ENCODE measurements at places on chromosomes 12 and 14.

- no peak for DNase-seq
Measured at GRCh38 chr12:131592972-131593371, 117.9 kb upstream of the SFSWAP start.

DNA sequence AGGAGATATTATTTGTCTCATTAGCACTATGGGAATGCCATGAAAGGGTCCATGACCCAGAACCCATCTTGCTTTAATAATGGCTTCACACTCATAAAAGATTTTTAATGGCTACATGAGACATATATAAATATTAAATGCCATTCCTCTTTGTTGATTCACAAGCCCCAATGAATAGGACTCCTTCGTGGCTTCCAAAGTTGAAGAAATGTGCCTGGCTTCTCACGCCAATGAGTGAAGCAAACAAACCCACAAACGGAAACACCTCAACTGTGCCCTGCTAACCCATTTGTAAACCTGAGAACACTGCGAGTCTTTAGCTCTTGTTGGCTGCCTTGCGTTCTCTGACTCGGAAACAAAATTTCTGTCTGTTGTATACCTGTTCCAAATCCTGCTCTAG lies 381.7 kb upstream of the DDHD1 start:
- no peak for DNase-seq

DNA sequence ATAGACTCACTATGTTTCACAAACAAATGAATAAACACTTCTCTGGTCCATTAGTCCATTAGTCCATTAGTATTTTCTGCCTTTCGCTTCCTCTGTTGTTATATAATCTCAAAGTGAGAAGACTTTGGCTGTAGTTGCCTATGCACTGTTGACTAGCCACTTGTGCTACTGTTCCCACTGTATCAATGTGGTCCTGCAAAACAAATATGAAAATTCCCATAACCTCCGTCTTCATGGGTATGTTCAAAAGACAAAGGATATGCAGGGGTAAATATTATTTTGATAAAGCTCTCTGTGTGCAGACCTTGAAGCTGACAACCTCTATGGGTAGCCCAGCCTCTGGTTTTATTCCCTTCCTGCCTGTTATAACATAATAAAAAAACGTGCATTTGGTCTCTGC lies 77.8 kb downstream of the DIO2 start:
- DNase-seq: no peak

GRCh38 chr12:103964805-103965204 lies 867 bp upstream of the TDG start:
- DNase-seq: peak; percentile 6

- no peak for DNase-seq
Measured at GRCh38 chr12:84924981-84925380, 12.4 kb upstream of the SLC6A15 start.

GRCh38 chr14:101632520-101632919 lies 71.2 kb downstream of the DIO3 start:
- DNase-seq: no peak

GRCh38 chr12:2835691-2836403 lies 1.0 kb upstream of the NRIP2 start:
- DNase-seq: no peak

DNA sequence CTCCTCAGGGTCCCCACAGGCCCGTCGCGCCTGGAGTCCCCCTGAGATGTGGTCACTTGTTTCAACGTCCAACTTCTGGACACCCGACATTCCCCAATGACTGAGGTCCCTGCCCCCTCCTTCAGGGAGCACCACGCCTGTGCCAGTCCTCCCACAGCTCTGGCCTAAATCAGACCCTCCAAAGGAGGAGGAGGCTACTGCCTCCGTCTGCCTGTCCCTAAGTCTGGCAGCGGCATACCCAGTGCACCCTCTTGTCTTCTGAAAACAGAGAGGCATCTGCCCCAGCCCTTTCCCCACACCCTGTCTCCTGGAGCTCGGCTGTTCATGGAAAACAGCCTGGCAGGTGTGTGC lies 46.2 kb downstream of the TESC start:
- DNase-seq: no peak

- no peak for DNase-seq
Measured at GRCh38 chr14:64612021-64612380, 62.2 kb downstream of the PPP1R36 start.

DNA sequence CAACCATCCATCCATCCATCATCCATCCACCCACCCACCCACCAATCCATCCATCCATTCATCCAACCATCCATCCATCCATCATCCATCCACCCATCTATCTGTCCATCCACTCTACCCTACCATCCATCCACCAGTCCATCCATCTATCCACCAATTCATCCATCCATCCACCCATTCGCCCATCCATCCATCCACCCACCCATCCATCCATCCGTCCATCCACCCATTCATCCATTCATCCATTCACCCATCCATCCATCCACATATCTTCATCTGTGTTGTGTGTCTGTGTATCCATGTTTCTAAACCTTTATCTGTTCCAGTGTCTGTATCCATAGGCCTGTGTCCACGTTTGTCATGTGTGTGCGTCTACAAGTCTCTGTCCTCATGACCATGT lies 9.9 kb downstream of the HNF1A start:
- DNase-seq: no peak

- DNase-seq: peak; percentile 73
Measured at GRCh38 chr14:89625244-89625713, 208.2 kb upstream of the FOXN3 start.

DNA sequence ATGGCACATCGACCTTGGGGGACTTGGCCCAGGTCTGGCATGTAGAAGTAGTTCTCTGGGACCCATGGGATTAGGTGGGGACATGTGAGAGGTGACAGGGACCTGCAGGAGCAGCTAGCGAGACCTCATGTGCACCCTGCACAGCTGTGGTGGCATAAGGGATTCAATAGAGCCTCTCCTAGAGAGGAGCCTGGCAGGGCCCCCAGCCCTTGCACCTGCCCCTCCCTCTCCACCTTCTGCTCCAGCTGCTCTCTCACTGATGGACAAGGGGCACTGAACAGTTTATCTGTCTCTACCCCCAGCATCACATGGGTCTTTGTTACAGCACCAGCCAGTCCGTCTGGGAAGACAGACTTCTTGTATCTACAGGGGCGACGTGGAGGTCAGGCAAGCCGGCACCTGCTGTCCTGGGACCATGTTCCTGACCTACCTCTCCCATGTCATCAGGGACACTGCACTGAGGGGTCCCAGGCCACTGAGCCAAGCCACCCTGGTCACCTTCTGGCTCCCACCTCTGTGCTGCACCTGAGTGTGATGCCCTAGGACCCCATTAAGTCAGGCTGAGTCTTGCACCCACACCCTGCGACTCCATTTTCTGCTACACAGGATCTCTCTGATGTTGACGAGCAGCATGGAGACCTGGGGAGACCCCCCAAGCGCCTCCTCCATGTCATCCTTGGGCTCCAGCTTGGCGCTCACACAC lies 32.6 kb downstream of the DDX11 start:
- DNase-seq: no peak

DNA sequence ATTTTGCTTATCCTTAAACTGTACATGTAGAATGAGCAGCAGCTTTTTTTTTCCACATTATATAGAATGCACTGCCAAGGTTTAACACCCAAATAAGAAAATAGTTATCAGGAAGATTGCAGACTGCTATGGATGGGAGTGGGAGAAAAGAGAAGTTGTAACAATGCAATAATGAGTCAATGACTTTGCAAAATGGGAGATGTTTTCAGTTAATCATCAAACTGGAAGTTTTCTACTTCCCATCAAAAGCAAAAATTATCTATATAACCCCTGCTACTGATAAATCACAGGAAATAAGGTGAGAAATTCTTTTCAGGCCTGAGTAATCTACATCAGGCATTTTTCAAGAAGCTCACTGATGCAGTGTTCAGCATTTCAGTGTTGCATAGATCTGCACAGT lies 309.1 kb downstream of the GXYLT1 start:
- no peak for DNase-seq

DNA sequence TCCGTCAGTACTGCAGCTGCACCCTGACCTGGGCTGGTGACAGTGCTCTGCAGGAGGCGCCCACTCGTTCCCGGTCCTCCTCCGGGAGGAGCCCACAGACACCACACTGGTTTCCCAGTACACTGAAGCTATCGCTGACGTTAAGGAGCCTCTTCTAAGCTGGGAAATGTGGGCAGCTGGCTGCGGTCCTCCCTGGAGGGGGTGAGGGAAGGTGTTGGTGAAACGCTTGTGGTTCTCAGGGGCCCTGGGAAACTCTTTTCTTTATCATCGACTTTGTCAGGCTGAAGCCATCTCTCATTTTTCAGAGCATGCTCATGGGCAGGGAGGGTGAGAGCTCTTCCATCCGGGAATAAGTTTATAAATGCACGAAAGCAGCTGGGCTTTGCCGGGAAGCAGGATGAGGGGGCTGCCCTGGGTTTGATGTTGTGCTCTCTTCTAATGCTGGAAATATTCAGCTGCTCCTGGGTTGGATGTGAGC lies 176.0 kb downstream of the CHST11 start:
- no peak for DNase-seq

DNA sequence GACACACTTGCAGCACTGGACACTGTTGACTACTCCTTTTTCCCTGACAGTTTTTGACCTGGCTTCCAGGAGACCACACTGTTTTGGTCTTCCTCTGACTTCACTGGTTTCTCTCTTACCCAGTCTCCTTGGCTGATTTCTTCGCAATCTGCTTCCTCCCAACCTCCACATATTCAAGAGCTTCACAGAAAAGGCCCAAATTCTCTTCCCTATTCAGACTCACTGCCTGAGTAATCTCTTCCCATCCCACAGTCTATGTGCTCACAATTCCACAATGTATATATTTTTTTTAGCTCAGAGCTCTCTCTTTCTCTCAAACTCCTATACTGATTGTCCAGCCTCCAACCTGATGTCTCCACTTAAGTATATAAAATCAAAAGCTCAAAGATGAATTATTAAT lies 115.4 kb downstream of the SINHCAF start:
- no peak for DNase-seq

DNA sequence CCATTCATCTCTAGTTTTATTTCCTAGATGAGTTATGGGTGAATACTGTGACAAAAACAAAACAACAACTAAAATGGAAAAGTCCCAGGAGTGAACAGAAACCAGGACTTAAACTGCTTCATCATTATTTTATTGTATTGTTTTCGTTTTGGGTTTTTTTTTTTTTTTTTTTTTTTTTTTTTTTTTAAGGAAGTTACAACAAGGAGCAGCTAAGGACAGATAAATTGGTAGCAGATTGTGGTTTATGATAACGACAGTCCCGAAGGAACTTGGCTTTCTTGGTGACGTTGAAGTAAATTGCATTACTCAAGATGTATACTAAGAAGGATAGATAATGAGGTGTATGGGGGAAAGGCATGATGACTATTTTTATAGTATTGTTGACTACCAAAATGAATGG lies 866.3 kb downstream of the NRXN3 start:
- DNase-seq: no peak

- DNase-seq: no peak
Measured at GRCh38 chr12:59500915-59501314, 94.9 kb upstream of the SLC16A7 start.

DNA sequence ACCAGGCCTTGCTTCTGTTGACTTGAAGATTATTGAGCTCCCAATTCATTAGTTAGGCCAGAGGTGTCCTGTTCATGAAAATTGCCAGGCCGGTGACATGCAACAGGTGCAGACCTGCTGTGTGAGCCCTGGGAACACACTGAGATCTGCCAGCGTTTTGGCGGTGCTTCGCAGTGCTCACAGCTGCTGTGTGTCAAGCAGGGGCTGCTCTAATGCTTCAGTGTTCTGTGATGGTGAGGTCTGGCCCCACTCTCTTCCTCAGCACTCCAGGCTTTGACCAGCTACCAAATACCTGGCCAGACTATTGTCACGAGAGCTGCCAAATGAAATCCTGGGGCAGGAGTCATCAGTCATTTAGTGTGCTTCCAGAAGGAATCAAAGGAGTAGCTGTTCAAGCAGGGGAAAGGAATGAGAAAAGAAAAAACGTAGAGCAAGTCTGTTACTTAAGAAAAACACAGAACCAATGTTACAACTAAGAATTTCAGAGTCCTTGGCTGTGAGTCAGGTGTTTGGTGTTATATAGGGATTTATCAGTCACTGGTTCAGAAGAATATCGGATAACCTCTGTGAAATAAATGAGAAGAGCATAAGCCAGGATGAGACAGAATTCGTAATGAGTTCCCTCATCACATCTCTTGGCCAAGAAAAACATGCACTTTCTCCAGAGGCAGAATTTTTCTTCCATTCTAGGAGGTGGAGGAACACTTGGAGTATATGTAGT lies 150.8 kb downstream of the FBXL14 start:
- DNase-seq: peak; percentile 48

- no peak for DNase-seq
Measured at GRCh38 chr14:59374048-59374447, 91.1 kb downstream of the GPR135 start.

DNA sequence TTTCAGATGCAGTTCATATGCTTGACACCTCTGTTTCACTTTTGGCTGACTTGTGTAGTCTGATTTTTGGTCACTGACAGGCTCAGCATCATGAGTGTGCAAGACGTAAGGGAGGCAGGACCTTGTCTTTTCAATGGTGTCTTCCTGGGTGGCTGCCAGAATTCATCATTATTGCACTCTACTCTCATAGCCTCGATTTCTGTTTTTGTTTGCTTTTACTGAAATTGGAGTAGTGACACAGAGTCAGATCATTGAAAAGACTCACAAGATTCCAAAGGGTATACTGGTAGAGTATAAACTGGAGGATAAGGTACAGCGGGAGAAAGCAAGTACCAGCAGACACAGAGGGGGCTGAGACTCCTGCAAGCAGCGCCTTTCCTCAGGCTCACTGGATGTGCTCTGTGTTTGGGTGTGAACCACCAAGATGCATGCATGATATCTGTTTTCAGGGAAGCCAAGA lies 126.3 kb upstream of the FGD4 start:
- DNase-seq: no peak

DNA sequence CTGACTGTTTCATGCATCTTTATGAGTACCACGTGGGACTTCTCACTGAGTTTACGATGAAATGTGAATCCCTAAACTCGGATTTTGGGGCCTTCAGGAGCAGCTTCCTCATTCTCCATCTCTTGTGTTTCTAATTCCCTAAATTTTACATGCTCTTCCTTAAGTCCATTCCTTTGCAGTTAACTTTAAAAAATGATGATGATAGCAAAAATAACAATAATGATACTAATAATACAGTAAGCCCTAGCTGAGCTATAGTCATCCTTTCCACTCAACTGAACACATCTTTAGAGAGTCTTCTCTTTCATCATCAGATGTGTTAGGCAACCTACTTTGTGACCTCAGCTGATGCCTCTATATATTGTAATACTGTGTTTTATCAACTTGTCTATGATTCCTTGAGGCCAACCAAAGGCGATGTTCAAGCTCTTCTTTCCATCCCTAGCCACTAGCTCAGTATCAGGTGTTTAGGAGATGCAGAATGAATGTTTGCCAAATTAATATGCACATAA lies 1196.4 kb downstream of the VRK1 start:
- DNase-seq: no peak
